ENCODE measurements at places on chromosomes 5 and 9.

- DNase-seq: no peak
Observed at GRCh38 chr5:39459071-39459470, 34.3 kb upstream of the DAB2 start.

DNA sequence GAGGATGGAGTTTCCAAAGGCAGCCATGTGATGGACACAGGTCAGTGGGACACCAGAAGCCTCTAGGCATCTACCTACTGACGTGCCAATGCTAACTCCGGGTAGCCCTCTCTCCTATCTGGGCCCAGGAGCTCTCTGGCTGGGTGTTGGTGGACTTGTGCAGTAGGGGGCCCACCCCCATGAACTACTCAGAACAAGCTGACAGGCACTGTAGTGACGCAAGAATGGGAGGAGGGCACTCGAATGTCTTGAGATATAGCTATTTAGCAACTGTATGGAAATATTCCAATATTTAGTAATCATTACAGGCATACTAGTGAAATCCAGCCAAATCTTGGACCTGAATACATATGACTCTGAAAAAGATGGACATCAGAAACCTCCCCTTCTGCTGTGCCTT is 5.7 kb upstream of the DOCK2 start:
- DNase-seq: no peak

GRCh38 chr5:16391858-16392649 is 73.5 kb downstream of the ZNF622 start:
- no peak for DNase-seq

DNA sequence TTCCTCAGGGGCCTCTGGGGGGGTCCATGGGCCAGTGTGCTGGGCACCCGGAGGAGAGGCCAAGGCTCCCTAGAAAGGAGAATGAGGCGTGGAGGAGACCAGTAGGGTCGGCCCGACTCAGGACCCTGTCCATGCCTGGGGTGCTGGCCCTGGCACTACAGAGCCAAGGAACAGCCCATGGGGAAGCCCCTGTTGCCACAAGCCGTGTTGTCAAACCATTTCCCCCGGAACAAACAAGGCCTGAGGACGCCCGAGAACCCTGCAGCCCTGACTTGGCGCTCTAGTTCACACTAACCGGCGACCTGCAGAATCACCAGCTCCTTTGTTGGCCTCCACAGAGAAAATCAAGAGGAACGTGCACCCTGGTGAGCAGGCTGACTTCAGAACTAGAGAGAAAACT is 41.6 kb upstream of the SLC12A7 start:
- no peak for DNase-seq

DNA sequence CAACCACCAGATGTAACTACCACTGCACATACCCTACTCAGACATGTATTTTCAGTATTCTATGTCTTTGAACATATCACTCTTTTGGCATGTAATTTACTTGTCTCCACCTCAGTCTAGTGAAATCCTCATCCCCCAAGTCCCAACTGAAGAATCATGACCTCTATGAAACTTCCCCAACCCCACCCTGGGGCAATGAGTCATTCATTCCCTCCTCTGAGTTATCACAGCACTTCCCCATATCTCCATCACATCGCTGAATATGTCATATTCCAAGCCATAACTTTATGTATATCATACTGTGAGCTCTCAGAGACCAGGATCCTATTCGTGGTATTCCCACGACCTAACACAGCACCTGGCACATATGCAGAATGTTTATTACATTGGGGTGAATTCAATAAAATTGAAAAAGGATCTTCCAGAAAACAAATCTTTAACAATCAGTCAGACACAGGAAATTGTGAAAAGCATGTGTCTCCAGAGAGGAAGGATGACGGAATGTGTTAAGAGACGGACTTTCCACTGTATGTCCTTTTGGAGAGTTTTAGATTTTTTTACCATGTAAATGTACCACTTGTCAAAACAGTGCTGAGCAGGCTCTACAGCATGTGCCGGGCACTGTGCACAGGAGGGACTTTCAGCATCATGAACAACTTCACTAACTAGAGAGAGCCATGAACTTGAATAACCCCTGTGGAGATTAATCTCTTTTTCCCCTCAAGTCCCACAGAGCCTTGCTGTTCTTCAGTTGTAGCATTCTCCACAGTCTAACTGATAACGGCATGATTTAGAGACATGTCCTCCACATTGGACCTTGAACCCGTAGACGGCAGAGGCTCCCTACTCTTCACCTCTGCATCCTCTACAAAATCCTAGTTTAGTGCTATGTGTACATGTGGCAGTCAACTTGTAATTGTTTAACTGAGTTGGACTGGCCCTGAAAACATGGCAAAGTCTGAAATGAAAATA is 213.5 kb downstream of the GLIS3 start:
- no peak for DNase-seq
